Muscle of back (tissue), 13 donors: ENCODE measurements at places on chromosomes 2 and 18.
A peak's percentile ranks its signal among the peaks of the same experiment; 100 is the strongest.

GRCh38 chr2:190679813-190680591 lies 31.1 kb downstream of the NAB1 start:
- DNase-seq, result no peak

- no peak for DNase-seq
Measured at GRCh38 chr2:10375570-10376281, 72.4 kb downstream of the ODC1 start.

DNA sequence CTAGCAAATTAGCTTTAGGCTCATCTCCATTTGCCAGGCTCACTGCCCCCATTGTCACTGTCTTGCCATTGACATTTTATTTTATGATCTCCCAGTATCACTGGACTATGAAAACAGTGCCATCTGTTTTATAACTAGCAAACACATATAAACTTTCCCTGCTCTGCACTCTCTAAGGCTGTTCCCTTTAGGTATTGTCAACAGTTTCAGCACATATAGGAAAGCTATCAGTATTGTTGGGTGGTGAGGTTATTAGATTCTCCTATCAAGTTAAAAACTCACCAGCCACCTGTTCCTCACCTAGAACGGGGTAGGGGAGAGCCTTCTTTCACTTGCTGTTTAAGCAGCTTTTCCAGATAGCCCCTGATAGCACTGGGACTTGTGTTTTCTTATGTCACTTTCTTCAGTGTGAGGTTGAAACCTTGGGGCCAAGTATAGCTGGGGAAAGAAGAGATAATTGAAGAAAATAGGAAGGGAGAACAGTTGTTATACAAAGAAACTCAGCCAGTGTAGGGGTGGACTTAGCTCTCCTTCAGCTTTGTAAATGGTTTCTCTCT lies 32.5 kb downstream of the CFLAR start:
- no peak for DNase-seq

DNA sequence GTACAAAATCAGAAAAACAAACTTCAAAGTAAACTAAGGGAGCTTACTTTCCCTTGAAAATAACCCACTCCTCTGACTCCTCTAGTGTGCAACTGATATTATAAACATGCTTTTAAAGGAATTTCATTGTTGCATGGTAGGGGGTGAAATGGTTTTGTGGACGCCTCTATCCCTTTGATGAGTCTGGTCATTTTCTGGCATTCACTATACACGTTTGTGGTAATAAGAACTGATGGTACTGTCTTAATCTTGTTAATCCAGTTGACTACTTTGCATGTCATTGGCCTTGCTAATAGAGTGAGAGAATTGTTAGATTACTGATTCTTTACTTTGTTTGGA lies 2.8 kb downstream of the INSIG2 start:
- no peak for DNase-seq

DNA sequence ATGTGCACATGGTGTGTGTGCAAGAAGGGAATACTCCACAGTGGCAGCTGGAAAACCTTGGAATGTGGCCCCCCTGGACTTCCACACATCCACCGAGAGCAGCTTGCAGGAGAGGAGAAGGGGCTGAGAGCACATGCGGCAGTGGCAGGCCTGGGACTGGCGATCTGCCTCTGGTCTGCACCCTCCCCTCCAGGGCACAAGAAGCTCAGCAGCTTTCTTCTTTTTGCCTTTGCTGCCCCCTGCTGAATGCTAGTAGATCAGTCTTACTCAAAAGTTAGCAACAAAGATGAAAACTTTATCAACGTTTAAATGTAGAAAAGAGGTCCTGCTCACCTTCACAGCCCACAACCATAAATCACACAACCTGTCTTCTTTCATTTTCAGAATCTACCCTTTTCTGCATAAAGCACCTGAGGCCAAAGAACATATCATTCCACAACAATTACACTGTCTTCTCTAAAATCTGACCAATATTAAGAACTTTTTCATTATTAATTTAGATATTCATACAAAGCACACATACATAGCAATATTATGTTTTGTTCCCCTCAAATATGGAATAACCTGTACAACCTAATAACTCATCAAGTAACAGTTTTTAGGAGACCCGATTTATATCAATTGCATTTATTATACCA lies 34.6 kb downstream of the TGFBRAP1 start:
- peak; percentile 36 for DNase-seq

- peak; percentile 38 for DNase-seq
Measured at GRCh38 chr2:189016311-189016861, 42.2 kb downstream of the COL3A1 start.

- DNase-seq, result no peak
Measured at GRCh38 chr2:85986121-85986520, 97.3 kb upstream of the ST3GAL5 start.

- no peak for DNase-seq
Measured at GRCh38 chr2:68766376-68766845, 31.8 kb downstream of the ARHGAP25 start.

DNA sequence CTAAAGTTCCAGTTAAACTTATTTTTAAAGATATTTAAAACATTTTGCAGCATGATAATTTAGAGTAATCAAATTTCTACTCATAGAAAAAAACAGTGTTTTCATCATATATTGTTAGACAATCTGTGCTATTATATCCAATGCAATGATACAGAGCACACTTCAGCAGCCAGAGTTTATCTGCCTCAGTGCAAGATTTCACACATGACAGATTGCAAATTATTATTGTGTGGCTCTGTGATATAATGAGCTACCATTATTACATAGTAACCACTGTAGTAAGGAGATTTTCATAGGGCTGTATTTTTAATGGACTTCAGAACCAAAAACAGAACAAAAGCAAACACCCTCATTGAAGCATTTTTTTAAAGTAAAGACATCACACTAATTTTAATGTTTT lies 762.4 kb downstream of the DSC3 start:
- DNase-seq, result no peak

DNA sequence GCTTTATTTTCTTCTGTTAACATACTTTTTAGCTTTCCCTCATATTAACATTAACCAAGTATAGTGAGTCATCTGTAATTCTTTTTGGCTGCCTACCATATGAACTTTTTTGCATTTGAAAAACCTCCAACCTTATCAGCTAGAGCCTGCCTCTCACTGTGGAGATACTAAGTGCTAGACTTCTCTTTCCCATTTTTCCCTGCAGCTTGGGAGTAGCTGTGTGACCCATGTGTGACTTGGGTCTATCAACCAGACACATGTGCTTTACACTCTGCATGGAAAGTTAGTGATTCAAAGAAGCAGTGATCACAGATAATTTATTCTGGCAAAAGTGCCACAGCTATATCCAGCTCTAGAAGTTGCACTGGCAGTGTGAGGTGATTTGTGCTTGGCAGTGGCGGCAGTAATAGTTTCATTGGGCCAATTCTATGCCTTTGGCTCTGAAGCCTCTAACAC lies 36.3 kb downstream of the PREPL start:
- peak; percentile 16 for DNase-seq
